Left hindlimb (tissue), 1 donor: ENCODE measurements at places on chromosomes 5 and 9.

DNA sequence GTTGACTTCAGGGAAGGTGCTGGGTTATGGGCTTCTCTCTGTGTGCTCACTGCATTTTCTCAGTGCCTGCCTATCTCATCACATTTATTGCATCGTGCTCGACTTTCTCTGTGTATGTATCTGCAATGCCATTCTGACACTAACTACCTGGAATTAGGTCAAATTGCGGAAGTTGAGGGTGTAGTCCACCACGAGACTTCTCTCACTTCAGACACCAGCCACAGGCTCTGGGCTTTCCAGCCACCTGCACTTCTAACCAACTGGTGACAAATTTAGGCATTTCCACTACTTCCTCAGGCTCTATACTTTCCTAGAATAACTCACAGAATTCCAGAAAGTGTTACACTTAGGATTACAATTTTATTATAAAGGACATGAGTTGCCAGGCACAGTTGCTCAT lies 188.6 kb upstream of the ZNF608 start:
- no peak for DNase-seq

DNA sequence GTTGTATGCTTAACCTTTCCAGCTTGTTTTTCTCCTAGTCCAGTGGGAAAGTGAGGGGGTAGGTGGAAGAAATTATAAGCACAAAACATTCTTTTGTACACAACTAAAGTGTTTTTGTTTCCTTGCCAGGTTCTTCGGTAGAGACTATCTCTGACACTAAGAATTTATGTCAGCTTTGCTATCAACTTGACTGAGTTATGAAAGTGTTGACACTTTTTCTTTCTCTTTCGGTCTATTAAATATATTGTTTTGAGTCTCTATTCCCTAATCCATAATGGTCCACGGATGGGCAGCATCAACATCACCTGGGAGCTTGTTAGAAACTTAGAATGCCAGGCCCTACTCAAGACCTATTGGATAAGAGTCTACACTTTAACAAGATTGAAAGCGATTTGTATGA lies 195.0 kb upstream of the ATP10B start:
- no peak for DNase-seq

DNA sequence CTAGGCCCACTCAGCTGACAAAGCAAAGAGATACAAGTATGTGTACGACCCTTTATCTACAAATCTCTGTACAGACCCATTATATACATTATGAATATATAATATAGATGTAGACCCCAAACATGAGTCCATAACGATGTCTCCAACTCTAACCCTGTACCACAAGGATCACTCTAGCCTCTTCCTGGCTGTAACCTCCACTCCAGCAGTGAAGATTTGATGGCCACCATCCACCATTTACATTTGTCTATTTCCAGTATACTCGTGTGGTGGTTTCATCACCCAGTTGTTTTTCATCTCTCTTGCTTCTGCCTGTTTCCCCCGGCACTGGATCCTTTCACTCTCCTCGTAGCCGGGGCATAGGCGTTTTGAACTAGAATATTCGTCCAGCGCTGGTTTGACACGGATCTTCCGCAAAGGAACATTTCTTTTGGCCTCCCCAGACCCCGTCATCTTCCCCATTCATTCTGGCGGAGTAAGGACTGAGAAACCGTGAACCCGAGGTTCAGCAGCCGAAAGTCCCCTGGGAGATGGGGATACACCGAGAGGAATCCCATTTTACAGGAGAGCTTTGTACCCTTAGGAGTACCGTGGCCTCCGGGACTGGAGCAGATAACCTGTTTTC lies 828 bp upstream of the TRIO start:
- DNase-seq: no peak

DNA sequence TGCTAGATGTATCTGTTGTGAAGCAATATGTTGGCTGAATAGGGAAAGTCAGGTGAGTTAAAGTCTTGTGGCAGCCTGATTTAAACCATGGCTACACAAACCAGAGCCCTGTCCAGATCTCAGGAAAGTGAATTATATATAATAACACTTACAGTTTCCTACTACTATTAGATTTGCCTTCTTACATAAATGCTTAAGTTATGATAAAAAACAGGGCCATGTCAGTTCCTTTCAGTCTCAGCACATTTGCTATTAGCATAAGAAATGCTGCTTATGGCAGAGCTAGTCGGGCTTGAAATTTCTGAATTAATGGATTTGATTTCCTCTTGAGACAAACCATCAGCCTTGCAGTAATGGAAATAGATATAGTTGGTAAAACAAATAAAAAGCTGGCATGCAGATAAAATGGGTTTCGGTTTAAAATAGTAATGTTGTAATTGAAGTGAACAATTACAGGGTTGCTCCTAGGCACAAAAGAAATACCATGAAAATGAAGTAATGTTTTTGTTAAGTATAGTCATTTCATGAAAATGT lies 664.2 kb upstream of the ZNF608 start:
- DNase-seq: no peak

DNA sequence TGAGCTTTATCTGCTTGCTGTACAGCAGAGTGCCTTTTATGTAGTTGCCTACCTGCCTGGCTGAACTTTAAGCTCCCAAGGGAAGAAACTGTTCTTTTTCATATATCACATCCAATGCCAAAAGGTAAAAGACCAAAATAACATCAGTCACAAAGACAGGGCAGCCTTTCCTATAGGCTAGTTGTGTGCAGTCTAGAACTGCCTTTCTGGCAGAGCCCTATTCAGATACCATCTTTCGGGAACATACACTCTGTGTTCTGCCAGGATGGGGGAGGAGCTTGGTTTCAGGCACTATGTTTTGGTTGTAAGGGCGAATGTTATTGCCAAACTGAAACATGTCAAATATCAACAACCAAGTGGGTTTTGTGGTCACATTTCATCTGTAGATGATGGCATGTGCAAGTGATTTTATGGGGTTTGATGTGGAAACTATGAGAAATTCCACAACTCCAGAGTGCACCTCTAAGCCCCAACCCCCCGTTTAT lies 314.5 kb downstream of the ADGRV1 start:
- DNase-seq: no peak

DNA sequence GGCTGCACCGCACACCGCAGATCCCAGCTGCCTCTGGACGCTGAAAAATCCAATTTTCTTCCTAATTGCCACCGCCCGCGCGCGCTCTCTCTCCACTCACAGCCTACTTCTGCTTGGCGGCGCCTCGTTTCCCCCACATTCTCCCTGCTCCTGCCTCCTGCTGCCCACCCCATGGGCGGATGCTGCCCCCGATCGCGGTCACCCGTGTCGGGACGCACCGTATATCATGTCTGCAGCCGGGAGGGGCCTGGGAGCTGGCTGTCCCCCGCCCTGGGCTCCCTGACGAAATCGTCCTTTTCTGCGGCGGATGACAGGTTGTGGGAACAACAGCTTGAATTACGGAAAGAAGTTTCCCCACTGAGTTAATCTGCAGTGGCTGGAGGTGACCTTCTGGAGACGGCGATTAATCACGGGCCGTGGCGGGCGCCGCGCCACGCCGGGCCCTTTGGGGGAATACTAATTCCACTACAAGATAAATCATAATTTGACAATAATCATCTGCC lies 36.3 kb upstream of the PSD2 start:
- DNase-seq: peak; percentile 29

DNA sequence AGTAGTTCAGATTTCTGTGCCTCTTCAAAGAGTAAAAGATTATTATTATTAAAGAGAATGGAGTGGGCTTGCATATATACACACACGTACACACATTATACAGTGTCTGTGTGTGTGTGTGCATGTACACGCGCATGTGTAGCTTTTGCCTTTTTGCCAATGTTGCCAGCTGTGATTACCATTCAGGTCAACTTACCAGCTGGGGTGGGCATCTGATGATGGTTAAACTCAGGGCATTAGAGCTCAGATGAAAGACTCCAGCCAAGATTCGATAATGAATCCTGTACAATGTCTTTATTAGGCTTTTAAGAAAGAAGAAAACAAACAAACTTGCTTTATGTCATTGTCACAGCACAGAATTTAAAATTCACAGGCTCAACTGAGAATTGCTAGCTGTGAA lies 296.5 kb upstream of the DMAC1 start:
- DNase-seq: no peak

DNA sequence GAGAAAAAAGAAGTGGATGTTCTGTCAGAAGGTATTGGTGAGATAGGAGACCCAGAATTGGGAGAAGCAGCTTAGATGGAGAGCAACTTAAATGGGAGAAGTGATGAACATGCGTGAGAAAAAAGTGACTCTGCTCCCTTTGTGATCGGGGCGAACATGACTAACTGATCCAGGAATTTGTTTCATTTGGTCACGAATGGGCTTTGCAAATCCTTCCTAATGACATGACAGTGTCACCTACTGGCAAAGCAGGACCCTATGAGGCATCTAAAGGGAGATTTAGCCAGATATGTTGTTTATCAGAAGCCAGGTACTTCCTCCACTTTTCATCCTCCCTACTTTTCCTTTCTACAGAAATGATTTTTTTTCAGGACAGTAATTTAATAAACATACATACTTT lies 787.4 kb upstream of the RGMB start:
- no peak for DNase-seq

- no peak for DNase-seq
These were observed 128.7 kb downstream of the TRIM32 start for GRCh38 chr9:116815835-116816234.

DNA sequence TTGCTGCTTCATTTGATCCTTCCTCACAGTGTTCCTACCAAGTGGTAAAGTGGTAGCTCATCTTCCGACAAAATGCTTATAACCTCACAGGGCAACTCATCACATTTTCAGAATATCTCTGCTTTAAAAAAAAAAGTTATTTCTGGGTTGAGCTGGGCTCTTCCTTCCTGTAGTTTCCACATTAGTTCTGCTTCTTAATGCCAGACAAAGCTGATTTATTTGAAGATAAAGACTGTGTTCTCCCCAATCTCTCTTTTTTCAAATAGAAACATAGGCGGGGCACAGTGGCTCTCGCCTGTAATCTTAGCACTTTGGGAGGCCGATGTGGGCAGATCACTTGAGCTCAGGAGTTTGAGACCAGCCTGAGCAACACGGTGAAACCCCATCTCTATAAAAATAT lies 273.1 kb downstream of the ACTL7B start:
- DNase-seq: no peak

- no peak for DNase-seq
These were observed 11.7 kb upstream of the GABBR2 start for GRCh38 chr9:98720402-98720801.

DNA sequence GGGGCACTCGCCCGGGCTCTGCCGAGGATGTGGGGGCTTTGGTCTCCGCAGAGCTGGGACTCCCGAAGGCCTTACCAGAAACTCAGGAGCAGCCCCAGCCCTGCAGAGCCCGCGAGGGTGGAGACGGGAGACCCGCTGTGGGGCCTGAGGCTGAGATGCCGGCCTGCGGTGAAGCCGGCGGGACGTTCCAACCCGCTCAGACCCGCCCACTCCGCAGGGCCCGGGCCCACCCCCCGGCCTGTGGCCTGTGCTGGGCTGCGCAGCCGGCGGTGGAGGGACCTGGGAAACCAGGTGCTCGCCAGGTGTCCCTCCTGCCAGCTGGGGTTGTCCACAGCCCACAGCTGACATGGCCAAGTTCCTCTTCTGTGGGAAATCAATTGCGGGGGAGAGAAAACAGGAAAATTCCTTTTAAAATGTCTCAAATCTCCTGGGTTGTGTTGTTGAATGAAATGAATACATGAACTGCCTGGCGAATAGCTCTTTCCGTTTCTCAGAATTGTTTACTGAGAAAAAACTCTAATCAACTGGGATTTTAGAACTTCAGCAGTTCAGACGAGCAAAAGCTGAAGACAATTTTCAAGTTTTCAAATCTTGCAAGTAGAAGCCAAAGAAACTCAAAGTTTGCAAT lies 49.0 kb upstream of the IRX4 start:
- peak; percentile 68 for DNase-seq

GRCh38 chr9:69204326-69204725 lies 30.2 kb downstream of the TJP2 start:
- no peak for DNase-seq

DNA sequence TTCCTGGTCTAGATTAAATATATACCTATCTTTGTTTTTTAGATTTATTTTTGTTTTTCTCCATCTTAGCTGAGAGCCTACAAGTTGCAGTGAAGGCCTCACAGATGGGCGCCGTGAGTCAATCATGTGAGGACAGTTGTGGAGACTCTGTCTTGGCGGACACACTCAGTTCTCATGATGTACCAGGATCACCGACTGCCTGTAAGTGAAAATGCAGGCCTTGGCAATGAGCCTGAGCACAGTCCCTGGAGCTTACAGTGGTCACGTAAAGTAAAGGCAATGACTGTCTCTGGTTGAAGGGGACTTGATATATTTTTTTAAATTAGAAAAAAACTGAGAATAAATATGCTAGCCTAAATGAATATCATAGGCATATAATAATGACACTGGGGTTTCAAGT lies 271.9 kb downstream of the ARHGEF28 start:
- no peak for DNase-seq

GRCh38 chr5:108521011-108521700 lies 139.3 kb upstream of the FBXL17 start:
- DNase-seq: no peak

GRCh38 chr5:37494756-37495155 lies 115.6 kb downstream of the WDR70 start:
- no peak for DNase-seq

GRCh38 chr9:14323083-14323971 lies 9.4 kb upstream of the NFIB start:
- DNase-seq: no peak

- DNase-seq: no peak
These were observed 56.4 kb upstream of the GOLPH3 start for GRCh38 chr5:32230356-32231099.

GRCh38 chr5:98755406-98755805 lies 18.1 kb upstream of the RGMB start:
- no peak for DNase-seq

GRCh38 chr5:122718611-122719010 lies 56.3 kb upstream of the SNX2 start:
- no peak for DNase-seq

- no peak for DNase-seq
These were observed 315.4 kb downstream of the CDK5RAP2 start for GRCh38 chr9:120264528-120264927.

DNA sequence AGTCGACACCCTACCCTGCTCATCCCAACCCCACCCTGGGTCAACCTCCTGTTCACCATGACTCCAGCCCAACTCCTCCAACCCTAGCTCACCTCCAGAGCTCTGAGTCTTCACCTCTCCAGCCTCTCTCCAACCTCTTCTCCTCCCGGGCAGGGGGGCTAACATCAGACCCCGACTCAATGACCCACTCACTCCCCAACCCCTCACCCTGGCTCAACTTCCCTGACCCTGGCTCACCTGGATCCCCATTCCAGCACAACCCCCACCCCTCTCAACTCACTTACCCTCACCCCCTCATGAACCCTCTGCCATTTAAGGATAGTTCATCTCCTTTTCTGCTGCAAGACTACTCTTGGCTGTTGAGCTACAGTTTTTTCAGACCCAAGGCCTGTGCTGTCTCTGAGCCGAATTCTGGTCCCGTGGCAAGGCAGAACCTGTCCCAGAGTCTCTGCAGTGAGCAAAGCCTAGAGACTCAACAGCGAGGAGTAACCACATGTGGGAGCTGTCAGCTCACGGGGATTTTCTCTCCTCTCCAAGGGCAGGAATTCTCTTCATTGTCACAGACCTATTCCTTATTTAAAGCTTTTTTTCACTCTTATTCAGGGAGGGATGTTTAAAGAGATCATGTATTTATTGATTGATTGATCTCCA lies 29.8 kb downstream of the ANKRD33B start:
- DNase-seq: no peak
